ENCODE measurements at places on chromosomes 4 and X.

GRCh38 chr4:24999392-25000089 is 31.2 kb downstream of the LGI2 start:
- DNase-seq, result no peak

DNA sequence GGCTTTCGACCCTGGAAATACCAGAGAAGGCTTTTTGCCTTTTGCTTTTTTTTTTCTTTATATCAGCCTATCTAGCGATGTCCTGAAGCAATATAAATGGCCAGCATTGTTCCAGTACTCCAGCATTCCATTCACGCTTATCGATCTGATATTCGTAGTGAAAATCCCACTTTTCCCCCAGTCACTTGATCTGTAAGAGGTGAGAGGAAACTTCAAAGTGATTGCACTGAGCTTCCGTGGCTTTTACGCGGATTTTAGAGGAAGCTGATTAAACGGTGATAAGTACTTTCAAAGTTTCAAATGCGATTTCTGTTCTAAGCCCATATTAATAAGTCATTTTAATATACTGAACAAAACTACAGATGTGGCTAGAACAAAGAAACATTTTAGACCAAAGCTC is 725.5 kb downstream of the TRIML1 start:
- DNase-seq, result no peak

DNA sequence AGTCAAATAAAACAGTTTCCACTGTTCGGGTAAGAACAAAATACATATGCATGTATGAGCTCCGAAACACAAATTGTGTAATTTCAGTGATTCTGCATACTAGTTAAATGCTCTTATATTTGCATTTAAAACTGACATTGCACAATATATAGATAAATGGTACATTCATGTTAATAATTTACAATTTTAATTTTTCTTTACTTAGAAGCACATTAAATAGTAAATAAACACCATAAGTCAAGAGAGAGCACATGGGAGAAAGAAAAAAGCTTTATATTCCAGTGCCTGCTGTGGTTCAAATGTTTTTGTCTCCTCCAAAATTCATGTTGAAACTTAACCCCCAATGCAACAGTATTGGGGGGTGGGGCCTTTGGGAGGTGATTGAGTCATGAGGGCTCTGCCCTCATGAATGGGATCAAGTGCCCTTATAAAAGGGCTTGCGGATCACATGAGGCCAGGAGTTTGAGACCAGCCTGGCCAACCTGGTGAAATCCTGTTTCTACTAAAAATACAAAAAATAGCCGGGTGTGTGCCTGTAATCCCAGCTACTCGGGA is 322.9 kb downstream of the BCOR start:
- DNase-seq, result no peak

DNA sequence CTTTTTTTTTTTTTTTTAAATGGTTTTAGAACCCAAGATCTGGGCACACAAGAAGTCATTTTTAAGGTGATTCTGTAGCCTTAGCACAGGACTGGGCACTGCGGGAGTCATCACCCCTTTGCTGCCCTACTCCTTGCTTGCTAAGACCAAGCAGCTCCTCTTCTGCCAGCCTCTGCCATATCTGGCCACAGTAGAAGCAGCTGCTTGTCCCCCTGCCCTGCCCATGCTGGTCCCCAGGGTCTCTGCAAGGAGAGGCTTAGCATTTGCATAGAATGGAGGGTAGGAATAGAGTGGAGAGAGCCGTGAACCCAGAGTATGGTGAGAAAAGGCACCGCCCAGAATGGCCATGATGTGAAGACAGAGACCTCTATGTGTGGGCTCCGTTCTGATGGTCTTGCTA is 109.3 kb downstream of the ADRA2C start:
- DNase-seq, result no peak

DNA sequence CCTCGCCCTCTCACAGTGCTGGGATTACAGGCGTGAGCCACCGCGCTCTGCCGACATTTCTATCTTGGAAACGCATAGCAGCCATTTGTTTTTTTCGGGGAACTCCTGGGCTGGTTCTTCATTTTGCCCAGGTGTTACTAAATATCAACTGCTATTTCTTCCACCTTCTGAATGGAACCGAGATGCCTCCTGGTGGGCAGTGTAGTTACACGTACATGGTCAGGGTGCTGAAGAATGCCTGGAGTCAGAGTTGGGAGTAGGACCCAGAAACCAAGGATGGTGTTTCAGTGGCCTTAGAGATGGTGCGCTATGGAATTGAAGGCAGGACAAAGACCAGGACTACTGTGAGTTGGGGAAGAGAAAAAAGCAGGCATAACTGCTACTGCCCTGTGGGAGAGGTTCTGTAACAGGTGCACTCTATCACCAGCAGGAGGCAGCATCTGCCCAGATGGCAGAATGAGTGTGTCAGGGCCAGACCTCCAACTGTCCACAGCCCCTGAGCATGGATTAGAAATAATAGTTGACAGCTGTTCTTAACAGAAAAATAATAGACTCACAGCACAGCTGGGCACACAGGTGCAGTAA is 81.7 kb downstream of the ZC4H2 start:
- DNase-seq, result no peak

- DNase-seq, result no peak
Observed at GRCh38 chrX:108199691-108200090, 108.1 kb downstream of the ATG4A start.

- no peak for DNase-seq
Observed at GRCh38 chrX:107842715-107843400, 17.2 kb downstream of the MID2 start.

- no peak for DNase-seq
Observed at GRCh38 chrX:68894513-68895340, 65.9 kb downstream of the EFNB1 start.

DNA sequence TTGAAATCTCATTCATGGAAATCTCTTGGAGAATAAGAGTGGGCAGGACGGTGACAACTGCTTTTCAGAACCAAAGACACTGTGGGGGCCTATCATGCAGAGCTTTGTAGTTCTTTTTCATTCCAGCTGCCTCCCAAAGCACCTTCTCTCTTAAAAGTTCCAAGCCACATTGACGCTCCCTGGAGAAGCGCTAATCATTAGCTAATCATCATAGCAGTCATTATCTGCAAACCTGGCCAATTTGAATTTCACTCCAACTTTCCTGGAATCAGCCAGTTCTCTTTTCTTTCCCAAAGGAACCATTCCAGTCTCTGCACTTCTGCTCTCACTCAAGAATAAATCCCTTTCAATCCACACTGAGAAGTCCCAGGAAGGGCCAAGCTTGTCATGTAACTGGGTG is 1144.1 kb upstream of the IGFBP7 start:
- no peak for DNase-seq

DNA sequence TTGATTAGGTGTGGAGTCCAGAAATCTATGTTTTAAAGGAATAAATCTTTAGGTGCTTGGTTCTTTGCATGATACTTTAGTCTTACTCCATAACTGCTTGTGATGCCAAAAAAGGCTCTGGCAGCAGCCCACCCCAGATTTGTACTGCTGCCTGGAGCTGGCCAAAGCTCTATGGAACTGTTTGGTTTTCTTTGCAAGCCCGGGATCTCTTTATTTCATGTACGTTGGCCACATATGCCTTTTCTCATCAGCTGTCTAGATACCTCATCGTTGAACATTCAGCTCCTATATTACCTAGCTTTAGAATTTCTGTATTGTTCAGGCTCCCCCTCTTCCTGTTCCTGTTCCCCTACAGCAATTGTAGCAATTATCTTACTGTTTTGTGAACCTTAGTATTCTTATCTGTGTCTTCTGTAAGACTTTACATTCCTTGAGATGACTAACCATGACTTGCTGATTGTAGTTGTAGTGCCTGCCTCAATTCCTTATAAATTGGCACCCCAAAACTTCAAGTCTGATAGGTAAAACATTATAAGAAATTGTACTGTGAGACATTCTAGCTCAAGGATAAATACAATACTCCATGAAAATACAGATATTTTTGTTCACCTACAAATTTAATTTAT is 199.4 kb upstream of the GPRIN3 start:
- DNase-seq, result no peak

DNA sequence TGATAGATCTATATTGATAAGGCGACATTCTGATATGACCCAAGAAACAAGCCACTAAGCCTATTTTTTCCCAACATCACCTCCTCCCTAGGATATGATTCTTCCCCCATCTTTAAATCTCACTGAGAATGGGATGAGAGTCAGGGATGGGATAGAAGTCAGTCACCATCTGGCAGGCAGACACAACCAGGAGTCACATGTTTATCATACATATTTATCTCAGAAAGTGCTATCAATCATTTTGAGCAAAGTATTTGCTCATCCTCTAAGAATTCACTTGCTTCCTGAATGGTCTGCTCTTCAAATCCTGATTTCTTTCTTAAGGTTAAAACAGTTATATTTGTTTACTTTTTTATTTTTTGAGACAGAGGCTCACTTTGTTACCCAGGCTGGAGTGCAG is 20.3 kb downstream of the DNAAF6 start:
- DNase-seq, result no peak

GRCh38 chr4:55666535-55666934 is 30.4 kb upstream of the NMU start:
- no peak for DNase-seq

DNA sequence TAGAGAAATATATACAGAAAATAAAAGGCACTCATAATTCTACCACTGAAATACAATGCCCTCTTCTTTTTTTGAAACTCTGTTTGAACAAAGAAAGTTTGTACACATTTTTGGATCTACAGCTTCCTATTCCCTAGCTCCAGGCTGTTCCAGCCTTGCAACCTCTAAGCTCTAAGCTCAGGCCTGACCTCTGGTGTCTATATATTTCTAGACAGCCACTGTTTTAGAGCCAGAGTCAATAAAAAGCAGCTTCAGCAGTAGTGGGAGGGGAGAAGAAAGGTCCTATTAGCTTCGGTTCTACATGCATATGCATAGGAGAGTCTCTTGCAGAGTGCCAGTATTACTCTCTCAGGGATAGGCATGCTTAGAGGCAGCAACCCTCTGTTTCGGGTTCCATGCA is 39.7 kb downstream of the CLDN2 start:
- no peak for DNase-seq

DNA sequence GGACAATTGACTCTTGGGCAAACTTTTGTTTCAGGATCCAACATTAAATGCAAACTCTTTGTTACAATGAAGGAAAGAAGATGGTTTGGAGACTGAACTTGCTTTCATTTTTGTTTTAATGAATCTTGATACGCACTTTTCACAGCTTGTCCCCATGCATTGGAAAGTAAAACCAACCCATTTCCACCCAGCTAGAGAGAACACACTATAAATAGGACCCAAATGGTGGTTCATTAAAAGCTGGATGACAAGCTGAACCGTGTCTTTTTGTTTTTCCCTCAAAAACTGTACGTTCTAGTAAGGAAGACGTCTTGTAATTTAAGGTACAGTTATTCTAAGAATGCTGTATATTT is 95.3 kb upstream of the EGFL6 start:
- no peak for DNase-seq

- no peak for DNase-seq
Observed at GRCh38 chr4:117385526-117385925, 300.1 kb upstream of the TRAM1L1 start.

- DNase-seq, result no peak
Observed at GRCh38 chrX:40095583-40096394, 2.0 kb downstream of the BCOR start.

DNA sequence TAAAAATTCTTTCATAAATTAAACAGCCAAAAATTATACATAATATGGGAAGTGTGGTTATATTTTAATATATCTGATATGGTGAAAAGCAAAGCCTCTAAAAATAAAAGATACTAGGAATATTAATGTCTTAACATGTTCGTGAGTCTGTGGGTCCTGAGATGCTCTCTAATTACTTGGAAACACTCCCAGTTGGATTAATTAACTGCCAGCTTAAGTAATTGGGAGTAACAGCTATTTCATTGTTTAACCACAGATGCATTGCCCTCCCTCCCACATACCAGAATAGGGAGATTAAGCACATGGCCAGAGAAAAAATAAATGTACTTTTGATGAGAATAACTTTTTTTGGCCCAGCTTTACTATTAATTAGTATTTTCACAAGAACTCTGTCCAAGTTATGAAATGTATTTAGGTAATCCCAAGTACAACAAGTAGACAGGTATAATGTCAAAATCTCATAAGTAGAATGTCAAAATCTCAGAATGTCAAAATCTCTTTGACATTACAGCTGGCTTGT is 79.7 kb downstream of the BTC start:
- no peak for DNase-seq

DNA sequence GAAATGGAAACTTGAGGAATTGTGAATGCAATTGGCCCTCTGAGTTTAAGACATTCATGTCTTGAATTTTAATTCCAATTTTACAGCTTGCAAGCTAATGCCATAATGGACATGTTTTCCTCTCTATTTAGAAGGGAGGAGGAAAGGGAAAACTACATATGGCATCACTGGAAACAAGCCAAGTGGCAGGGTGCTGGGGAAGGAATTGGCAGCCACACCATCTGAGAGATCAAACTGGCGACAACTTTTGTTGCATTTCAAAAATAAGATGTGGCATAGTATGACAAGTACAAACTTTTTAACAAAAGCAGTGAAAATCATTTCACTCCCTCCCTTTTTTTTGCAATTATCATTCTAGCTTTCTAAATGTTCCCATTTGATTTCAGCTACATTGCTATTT is 615.6 kb downstream of the CENPC start:
- no peak for DNase-seq

DNA sequence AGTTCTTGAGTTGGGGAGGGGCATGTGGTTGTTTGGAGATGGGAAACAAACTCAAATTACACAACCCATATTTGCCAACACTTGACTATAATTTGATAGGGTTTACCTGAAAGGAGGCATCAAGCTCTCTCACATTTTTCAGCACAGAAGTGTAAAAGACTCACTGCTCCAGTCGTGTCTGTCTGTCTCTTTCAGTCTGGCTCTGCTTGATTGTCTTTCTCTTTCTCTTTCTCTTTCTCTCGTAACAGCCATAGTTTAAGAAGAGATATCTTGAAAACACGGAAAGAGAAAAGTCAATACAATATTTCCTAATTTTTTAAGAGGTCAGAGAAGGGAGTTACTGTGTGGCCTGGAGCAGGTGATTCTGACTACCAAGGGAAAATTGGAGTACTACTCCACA is 413.6 kb upstream of the CXorf51A start:
- DNase-seq, result no peak

- no peak for DNase-seq
Observed at GRCh38 chrX:95059909-95060308, 1385.9 kb downstream of the FAM133A start.

- DNase-seq, result no peak
Observed at GRCh38 chr4:3388471-3389232, 53.1 kb upstream of the HGFAC start.

DNA sequence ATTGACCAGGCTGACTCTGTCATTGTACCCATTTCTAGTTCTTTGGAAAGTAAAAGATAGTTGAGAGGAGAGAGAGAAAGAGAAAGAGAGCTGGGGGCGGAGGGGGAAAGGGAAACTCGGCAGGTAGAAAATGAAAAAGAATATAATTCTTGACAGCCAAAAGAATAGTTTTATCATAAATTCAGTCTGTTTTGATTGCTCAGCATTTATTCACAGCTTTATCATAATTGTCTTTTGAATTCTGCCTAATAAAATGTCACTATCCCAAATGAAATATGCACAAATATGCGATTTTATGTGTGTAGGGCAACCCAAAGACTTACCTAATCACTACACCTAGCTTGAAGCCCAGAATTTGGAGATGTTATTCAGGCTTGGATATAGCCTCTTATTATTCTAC is 1024.0 kb upstream of the PABPC4L start:
- no peak for DNase-seq

All from NCI-H187 treated with DMSO at 0.1 percent for 48 hours (cell line).